Activated T-cell treated with anti-CD3 and anti-CD28 coated beads for 48 hours (primary cell): ENCODE measurements at places on chromosomes 16 and 17.

DNA sequence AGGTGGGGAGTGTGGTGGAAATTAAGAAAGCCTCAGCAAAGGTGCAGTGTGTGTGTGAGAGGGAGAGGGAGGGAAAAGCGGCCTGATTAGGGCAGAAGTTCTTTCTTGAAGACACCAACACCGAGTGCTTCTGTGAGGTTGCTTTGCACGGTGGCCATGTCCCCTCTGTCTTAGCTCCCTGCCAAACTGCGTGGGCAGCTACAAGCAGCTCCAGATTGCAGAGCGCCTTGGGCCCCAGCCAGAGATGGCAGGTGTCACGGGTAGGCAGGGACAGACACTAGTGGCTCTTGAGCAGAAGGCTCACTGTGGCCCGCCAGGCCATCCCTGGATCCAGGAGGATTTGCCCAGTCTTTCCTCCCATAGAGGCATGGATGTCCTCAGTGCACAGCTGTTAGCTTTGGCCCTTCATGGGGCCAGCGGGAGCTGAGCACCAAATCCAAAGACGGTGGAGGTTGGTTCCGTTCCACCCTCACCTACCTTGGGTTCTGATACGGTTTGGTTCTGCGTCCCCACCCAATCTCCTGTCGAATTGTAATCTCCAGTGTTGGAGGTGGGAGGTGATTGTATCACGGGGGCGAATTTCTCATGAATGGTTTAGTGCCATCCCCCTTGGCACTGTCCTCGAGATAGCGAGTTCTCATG is 21.4 kb downstream of the KIAA0513 start:
- DNase-seq = no peak

- DNase-seq = no peak
These were observed 12.6 kb downstream of the NXPH3 start for GRCh38 chr17:49588312-49588711.

- no peak for DNase-seq
These were observed 26.6 kb downstream of the PIPOX start for GRCh38 chr17:29069526-29070041.

GRCh38 chr17:7328009-7328408 is 1.1 kb downstream of the NEURL4 start:
- no peak for DNase-seq
